IMR-90 (cell line): ENCODE measurements at places on chromosomes 16 and 17.

DNA sequence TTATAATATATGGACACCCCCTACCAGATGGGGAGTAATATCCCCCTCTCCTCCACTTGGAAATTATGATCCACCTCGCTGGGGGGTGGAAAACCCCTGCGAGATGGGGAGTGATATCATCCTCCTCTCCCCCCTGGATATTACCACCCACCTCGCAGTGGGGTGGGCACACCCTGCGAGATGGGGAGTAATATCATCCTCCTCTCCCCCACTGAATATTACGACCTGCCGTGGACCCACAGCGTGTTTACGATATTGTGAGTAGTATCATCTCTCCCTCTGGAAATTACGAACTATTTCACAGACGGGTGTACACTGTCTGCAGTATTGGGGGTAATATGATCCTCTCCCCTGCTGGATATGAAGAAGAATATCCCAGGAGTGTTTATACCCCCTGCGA is 228.3 kb upstream of the WSCD1 start:
- DNase-seq = no peak

DNA sequence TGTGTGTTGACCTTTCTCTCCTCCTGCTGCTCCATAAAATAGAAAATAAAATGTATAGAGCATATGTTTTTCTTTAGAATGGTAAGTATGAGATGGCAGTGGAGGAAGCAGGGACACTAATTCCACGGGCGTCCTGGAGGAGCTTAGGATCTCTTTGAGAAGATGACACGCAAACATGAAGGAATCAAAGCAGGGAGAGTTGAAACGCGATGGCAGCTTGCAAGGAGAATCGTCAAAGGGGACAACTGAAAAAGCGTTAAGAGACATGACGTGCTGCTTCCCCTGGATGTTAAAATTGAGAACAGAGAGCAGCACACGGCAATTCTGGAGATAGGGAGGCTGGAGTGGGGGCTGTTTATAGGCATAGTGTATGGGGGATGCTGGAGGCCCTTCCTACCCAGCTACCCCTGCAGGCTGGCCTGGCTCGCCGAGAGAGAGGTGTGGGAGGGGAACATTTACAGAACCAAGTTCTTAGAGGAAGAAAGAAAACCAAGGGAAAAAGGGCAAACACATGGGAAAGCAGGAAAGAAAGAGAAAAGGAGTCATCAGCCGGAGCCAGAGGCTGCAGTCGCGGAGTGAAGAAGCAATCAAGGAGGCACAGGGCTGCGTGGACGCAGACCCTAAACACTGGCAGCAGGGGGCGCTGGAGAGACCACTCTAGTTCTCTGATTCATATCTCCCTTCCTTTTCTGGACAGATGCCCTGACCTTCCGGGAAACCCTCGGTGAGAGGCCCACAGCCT is 55.8 kb downstream of the MYH13 start:
- DNase-seq = peak; percentile 41

GRCh38 chr17:41511716-41512115 is 6.3 kb upstream of the KRT13 start:
- DNase-seq = no peak

DNA sequence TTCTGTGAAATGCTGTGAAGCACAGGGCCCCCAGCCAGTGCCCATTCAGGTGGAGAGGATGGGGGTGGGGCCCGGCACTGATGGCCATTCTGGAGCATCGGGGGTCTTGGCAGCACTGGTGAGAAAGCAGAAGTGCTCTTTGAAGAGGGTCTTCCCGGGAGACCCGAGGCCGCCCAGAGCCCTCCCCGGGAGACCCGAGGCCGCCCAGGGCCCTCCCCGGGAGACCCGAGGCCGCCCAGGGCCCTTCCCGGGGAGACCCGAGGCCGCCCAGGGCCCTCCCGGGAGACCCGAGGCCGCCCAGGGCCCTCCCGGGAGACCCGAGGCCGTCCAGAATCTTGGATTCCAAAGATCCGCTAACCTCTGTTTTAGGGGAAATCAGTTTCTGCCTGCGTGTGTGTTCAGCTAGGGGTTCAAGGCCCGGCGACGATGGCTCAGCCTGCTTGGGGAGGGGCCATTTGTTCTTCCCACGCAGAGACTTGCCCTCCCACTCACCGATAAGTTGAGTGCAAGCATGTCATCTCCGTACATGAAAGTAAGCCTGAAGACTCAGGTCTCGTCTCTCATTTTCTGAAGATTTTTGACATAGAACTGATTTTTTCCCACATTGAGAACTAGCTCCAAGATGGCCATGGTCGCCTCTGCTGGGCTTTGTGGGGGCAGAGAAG is 35.2 kb upstream of the CAPN15 start:
- no peak for DNase-seq

- peak; percentile 18 for DNase-seq
Measured at GRCh38 chr17:50128441-50129352, 1.3 kb downstream of the SAMD14 start.

GRCh38 chr16:67326472-67327309 is at the start of the genes KCTD19 and LRRC36:
KCTD19 (minus strand) TSS chr16:67326741; CDS start chr16:67326707, 34 bp downstream.
LRRC36 (plus strand) TSS chr16:67326815; CDS start chr16:67326863, 48 bp downstream.
- DNase-seq = no peak

GRCh38 chr16:84458606-84459532 is 45.6 kb downstream of the MEAK7 start:
- DNase-seq = no peak
